ENCODE measurements at places on chromosomes 2 and 18.

- no peak for DNase-seq
Observed at GRCh38 chr2:205721057-205721449, 38.8 kb downstream of the NRP2 start.

- DNase-seq: no peak
Observed at GRCh38 chr18:74154716-74155115, 6.4 kb downstream of the TIMM21 start.

GRCh38 chr18:36321658-36322407 lies 24.3 kb downstream of the FHOD3 start:
- no peak for DNase-seq

GRCh38 chr2:105118960-105119359 lies 81.1 kb downstream of the MRPS9 start:
- no peak for DNase-seq

DNA sequence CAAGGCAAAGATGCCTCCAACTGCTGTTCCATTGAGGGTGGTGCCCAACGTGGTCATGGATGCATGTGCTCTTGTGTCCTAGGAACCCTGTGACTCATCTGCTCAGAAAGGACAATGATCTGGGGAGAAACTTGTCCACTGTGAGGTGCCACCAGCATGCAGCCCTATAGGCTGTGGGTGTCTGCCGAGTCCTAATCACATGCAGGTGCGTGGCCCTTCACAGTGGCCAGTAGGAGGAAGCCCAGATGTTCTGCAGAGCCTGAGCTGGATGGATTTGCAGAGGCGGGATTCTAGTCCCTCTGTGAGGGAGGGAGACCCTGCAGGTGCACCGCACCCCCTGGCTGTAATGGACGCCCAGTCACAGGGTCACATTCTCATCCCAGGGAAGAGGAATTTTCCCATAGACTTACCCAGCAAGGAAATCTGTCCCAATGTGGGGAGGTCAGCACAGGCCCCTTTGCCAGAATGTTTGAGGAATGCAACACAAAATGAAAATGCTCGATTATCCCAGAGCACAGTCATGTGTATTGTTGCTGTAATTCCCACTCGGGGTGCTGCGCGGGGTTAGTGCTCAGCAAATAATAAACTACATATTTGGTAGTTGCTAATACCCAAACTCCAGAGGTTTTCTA lies 13.9 kb downstream of the GDF7 start:
- no peak for DNase-seq

DNA sequence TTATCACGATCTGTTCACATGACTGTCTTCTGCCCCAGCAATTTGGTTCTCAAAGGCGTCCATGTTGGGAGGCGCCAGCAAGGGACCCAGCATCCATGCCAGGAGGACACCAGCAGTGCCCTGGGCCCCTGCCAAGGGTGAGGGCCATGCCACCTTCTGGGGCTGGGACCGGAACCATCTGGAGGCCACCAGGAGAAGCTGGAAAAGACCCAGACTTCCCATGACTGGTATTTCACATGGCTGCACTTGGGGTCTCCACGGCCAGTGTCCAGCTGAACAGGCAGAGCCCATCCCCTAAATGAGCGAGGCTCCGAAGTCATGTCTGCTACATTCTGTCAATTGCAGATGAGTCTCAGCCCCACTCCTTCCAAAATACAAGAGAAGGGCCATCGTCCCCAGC lies 306.8 kb upstream of the HS6ST1 start:
- DNase-seq: no peak

- no peak for DNase-seq
Observed at GRCh38 chr2:71882236-71882946, 265.3 kb downstream of the CYP26B1 start.

GRCh38 chr2:28252311-28252710 lies 140.3 kb upstream of the FOSL2 start:
- DNase-seq: no peak

GRCh38 chr18:61001138-61001537 lies 332.1 kb upstream of the CDH20 start:
- DNase-seq: no peak

All from fibroblast of the conjunctiva (primary cell).